NCI-H524 treated with DMSO at 0.1 percent for 48 hours (cell line): ENCODE measurements at places on chromosomes 11 and 22.

DNA sequence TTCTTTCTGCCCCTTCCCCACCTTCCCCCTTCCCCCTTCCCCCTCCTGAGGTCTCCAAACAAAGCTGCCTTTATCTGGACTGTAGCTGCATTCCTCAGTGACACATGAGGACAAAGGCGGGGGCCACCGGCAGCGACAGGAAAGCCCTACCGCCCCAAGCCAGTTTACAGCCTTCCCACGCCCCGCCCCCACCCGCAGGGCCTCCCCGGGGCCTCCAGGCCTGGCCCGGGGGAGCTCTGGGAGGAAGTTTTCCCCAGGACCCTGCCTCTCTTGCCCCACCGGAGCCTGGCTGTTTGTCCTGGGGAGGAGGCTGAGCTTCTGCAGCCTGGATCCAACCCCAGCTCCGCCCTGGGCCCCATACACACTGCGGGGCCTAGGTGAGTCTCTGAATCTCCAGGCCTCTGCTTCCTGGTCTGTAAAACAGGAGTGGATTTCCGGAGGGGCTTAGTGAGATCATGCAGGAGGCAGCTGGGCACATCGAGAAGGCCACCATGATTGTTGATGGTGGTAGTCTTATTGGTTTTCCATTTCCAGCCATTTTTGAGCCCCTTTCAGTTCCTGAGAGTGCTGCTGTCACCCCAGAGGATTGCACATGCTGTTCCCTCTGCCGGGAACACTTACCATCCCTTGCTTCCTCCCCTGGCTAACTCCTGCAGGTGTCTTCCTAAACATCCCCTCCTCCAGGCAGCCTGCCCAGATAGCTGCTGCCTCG, 130.7 kb downstream of the MN1 start:
- DNase-seq = no peak

DNA sequence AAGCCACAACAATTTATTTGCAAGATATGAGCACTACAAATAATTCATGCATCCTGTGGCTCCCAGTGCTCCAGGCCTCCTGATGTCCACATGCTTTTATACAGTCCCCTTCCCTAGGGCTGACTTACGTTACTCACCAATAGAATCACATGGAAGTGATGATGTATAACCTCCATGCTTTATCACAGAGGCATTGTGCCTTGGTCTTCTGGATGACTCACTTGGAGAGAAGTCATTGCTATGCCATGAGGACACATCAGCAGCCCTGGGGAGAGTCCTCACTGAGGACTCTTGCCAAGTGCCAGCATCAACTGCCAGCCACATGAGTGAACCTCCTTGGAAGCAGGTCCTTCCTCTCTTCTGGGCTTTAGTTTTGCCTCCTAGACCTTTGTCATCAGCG, 22.0 kb upstream of the IGSF9B start:
- no peak for DNase-seq

GRCh38 chr11:62909107-62909894, 11.9 kb downstream of the CHRM1 start:
- DNase-seq = no peak

- peak; percentile 72 for DNase-seq
These were observed 79.9 kb downstream of the AMBRA1 start for GRCh38 chr11:46513934-46514342.

DNA sequence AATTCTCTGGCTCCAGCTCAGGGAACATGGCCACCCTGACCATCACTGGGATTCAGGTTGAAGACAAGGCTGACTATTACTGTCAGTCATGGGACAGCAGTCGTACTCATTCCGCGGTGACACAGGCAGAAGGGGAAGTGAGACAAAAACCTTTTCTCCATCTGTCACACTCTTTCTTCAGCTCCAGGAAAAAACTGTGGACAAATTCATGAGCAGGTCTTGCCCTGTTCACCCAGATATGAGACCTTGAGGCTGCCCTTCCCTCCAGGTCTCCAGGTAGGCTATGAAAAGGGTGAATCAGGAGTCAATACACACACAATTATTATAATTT, 39.4 kb upstream of the GGTLC2 start:
- DNase-seq = no peak

GRCh38 chr22:47453049-47453448, 690.6 kb downstream of the TBC1D22A start:
- no peak for DNase-seq

DNA sequence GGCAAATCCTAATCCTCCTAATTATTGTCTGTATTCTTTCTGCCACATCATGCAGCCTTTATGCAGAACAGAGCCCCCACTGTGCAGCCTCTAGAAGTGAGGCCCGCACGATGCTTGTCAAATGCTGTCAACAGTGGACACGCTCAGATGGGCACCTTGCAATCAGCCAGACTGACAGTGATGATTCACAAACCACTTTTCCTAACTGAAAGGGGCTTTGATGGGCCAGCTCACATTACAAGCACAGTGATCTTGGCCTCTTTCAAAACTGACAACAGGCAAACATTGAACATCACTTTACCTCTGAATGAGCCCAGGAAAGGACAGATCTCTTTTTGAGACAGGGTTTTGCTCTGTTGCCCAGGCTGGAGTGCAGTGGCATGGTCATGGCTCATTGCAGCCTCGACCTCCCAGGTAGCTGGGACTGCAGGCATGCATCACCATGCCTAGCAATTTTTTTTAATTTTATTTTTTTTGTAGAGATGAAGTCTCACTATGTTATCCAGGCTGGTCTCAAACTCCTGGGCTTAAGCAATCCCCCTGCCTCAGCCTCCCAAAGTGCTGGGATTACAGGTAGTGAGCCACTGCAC, 18.0 kb upstream of the E2F8 start:
- no peak for DNase-seq

DNA sequence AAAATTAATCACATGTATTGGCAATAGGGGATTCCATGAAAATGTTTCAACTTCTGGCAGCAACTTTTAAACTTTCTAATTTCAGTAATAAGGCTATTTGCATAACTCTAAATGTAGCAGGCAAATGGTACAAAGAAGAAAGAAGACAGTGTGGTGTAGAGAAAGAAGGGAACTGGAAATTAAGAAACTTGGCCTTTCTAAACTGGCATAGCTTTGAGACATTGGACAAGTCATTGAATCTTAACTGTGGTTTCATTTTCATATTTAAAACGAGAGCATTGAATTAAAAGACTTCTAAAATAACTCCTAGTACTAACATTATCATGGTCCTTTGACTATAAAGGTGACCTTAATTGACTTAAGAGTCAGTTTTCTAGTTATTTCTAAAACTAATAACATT, 125.0 kb downstream of the UVRAG start:
- DNase-seq = no peak

GRCh38 chr11:13920756-13921155, 41.8 kb upstream of the SPON1 start:
- no peak for DNase-seq

DNA sequence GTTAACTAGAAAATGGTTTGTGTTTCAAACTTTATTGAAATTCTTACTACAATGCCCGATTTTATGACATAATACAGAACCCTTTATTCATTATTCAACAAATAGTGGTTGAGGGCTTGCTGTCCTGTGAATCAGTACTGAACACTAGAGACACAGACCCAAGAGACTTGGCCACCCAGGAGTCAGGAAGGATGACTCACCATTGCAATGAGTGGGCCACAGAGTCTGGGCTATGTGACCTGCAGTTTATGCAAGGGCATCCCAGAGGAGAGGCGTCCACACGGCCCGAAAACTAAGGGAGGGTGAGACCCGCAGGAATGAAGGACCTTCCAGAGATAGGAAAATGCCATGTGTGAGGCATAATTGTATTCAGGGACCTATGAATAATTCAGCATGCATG, 143.8 kb upstream of the DDI1 start:
- DNase-seq = no peak

GRCh38 chr22:43625242-43625641, 186.9 kb downstream of the EFCAB6 start:
- no peak for DNase-seq

DNA sequence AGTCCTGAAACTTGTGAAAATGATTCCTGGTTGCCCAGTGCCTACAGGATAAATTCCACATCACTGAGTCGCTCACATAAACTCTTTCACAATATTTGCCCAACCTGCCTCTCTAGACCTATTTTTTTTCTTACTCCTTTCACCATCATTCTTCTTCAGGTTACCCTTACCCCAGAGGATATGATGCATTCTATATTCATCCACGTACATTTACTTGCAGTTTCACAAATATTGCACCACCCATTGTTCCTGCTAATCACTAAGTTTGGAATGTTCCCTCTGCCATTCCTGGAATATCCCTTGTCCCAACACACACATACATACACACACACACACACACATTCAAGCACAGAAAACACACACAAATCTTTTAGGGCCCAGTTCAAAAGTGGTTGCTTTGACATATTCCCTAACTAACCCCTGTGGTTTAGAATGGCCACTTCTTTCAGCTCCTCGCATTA, 379.5 kb downstream of the ETS1 start:
- DNase-seq = no peak

DNA sequence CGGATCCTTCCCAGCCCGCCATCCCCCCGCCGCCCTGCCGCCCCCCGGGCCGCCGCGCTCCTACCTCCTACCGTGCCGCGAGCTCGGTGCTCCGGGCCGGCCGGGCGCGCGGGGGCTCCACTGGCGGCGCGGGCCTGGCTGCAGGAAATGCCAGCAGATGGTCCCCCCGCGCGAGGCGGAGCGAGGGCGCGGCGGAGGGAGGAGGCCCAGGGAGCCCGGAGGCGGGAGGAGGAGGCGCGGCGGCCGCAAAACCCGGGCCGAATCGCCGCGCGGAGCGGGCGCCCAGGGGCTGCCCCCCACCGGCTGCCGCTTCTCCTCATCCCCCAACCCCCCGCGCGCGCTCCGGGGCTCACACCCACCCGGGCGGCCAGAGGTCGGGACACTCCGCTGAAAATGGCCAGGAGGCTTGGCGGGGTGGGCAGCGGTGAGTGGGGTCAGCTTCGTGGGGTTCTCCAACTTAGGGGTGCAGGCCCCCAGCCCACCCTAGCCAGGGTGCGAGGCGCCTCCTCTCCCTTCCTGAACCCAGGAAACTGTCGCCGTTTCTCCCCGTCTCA, at the start of gene OSBPL5:
Gene OSBPL5 (minus strand): TSS at position 159 of the 554 bp plus-strand sequence. CDS start 36,162 bp downstream, outside the sequence.
- DNase-seq = no peak

DNA sequence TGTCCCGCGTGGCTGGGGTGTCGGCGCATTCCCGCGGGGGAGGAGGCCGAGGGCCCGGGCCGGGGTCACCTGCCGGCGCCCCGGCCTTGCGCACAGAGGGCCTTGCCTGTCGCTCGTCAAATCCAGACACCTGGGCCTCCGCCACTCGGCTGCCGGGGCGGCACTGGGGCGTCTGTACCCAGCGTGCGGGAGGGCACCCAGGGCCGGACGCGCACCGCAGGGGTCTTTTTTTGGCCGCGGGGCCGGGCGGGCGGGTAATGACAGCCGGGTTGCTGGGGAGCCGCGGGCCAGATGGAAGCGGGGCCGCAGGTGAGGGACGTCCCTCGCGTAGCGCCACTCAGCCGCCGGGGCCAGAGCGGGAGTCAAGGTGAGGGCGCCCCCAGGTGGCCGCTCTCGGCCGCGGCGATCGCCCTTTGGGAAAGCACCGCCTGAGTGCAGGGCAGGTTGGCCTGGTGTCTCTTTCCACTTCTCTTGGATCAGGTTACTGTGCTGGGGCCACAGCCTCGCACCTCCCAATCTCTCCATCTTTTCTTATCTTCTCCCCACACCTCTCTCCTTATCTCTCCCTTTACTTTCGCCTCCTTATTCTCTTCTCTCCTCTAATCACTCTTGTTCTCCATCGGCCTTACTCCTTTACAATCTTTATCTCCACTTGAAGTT, 3.5 kb downstream of the PHLDB1 start:
- DNase-seq = no peak

DNA sequence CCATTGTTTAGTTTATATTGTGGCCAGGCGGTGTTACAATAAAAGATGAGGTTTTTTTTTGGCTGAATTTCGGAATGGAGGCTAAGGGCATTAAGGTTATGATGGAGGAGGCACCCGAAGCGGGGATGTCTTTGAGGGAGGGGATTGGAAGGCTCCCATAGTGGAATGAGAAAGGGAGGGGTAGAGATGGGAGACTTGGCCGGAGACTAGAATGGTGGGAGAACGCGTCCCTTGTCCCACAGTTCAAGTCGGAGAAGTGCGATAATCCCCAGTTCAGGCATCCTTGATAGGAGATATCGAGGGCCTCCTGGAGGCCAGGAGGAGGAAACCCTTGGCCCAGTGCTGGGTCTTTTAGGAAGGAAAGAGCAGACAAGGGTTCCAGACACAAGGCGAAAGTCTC, 21.6 kb downstream of the ZNF195 start:
- DNase-seq = no peak

DNA sequence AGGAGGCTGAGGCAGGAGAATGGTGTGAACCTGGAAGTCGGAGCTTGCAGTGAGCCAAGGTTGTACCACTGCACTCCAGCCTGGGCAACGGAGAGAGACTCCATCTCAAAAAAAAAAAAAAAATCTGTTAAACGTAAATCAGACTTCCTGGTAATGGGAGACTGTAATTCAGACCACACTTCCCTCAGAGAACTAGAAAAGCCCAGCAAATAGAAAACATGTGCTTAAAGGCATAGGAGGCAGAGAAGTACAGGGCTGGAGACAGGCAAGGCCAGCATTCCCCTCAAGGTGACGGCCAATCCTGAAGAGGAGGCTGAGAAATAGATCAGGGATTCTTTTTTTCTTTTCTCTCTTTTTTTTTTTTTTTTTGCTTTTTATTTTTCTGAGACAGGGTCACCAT, 8.2 kb downstream of the GGT5 start:
- no peak for DNase-seq

GRCh38 chr22:22244316-22245250, at the start of gene VPREB1:
TSS of gene VPREB1 (plus strand) at chr22:22244786. CDS start at chr22:22244814, 28 bp downstream.
- DNase-seq = no peak

DNA sequence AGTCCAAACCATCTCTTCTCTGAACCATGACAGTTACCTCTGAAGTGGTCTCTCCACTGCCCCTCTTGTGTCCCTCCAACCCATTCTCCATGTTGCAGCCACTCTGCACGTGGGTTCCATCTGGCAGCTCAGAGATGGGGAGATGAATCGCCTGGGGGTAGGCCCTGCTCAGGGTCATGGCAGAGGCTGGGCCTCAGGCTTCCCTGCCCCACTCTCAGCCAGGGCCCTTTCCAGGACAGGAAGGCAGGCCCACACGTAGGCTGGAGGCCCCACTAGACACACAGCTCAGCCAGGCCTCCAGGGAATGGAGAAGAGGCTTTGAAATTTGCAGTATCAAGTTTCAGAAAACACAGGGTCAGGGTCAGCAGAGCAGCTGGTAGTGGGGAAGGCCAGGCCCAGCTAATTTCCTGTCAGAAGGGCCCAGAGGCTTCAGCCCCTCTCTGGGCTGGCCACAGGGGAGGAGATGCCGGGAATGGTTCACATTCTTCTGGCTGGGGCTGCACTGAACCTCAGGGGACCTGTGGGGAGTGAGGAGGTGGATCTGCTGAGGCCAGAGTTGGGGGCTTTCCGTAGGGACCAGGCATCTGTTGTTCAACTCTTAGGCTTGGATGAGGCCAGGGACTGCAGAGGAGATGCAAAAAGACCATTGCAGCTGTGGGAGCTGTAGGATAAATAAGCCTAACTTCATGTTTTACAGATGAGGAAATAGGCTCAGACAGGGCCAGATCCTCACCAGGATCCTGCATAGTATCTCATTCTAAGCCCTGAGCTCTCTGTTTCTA, 101.6 kb downstream of the SWAP70 start:
- DNase-seq = no peak

- DNase-seq = no peak
These were observed 111.1 kb downstream of the CTTN start for GRCh38 chr11:70509476-70509875.

GRCh38 chr22:40238425-40239344, 61.0 kb downstream of the TNRC6B start:
- DNase-seq = no peak
